Hematopoietic multipotent progenitor cell treated with erythropoietin and hydrocortisone succinate and interleukin-3 and kit ligand, for 4 days (in vitro differentiated cells): ENCODE measurements at places on chromosomes 2 and 18.
A peak's percentile ranks its signal among the peaks of the same experiment; 100 is the strongest.

GRCh38 chr18:63158676-63159291 lies 160.8 kb downstream of the BCL2 start:
- DNase-seq = no peak

GRCh38 chr2:9419541-9419940 lies 3.8 kb downstream of the ITGB1BP1 start:
- DNase-seq = no peak

- no peak for DNase-seq
Observed at GRCh38 chr2:103789381-103790095, 1027.7 kb downstream of the TMEM182 start.

DNA sequence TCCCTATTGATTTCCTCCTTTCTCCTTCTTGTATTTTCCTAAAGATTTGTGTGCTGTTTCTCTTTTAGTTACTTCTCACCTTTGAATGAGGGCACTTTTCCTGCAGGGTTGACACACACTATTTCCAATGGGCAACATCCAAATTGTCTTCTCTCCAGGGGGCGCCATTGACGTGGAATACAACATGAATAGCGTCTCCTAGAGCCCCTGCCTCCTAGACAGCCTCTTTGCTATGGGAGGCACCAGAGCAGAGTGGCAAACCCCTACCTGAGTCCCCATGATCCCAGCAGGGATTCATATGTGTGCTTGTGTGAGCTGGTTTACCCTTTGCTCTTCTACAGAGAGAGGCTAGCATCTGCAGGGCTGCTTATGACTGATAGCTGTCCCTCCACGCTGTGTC lies 61.3 kb upstream of the ITSN2 start:
- DNase-seq = peak; percentile 86

GRCh38 chr2:72847534-72848315 lies 21.9 kb upstream of the EXOC6B start:
- DNase-seq = no peak

DNA sequence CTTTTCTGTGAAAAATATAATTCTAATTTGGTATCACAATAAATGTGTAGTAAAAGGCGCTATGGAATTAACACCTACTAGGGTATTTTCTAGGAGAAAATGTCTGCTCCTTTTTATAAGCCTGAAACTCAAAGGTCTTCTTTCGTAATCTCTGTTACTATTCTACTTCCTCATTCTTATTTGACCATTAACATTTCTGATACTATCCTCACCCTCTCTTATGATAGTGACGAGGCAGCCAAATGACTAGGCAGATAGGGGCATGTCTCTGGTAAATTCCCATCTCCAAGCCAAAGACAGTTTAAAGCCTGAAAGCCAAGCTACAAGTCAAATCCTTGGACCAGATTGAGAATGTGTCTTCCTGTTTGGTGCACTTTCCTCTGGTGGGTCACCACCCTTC lies 251.7 kb downstream of the LRRTM4 start:
- DNase-seq = peak; percentile 17

DNA sequence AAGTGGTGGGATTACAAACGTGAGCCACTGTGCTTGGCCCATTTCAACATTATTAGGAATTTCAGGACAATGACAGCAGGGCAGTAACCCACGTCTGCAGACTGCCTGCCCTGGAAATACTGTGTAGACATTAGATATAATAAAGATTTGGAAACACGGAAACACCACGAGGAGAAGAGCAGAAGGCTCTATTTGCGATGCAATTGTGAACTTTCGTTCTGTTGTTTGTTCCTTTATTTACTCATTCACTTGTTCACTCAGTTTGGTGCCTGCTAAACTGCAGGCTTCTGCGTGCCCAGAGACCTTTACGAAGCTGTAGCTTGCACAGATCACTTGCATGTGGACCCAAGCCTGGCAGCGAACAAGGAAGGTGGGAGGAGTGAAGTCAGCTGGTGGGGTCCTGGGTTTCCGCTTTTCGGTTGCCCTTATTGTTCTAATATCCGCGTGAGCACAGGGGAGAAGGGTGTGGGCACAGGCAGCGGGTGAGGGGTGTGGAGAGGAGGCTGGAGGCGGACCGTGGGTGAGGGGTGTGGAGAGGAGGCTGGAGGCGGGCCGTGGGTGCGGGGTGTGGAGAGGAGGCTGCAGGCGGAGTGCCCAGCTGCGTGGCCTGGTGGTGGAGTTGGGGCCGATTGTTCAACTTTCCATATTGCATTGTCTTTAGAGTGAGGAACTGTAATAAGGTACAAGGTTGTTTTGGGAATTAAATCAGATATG lies 3.4 kb downstream of the COLEC11 start:
- DNase-seq = peak; percentile 16

DNA sequence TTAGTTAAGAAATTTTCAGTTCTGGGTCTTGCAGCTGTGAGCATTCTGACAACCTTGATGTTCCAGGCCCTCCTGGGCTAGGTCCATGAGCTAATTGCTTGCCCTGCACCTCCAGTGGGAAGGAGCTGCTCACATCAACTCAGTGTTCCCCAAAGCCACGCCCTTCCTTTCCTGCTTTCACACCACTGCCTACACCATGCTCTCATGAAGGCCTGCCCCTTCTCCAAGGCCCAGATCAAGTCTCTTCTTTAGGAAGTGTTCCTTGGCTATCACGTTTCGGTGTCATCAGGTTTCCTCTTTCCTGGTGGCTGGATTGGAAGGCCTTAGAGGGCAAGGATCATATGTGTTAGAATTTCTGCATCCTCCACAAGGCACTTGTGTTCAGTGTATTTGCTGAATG lies 18.8 kb downstream of the TMEM127 start:
- no peak for DNase-seq

- DNase-seq = no peak
Observed at GRCh38 chr2:100185105-100185504, 42.7 kb upstream of the AFF3 start.
